Activated CD4-positive, alpha-beta T cell treated with anti-CD3 and anti-CD28 coated beads, Interleukin-2, amount 10 ng/mL, durations not matched to agents 7 days and 5 days (primary cell): ENCODE measurements at places on chromosomes 5 and 9.

- no peak for DNase-seq
Measured at GRCh38 chr5:88863523-88863922, 19.5 kb downstream of the MEF2C start.

GRCh38 chr5:110854200-110854599, 115.4 kb downstream of the SLC25A46 start:
- no peak for DNase-seq

DNA sequence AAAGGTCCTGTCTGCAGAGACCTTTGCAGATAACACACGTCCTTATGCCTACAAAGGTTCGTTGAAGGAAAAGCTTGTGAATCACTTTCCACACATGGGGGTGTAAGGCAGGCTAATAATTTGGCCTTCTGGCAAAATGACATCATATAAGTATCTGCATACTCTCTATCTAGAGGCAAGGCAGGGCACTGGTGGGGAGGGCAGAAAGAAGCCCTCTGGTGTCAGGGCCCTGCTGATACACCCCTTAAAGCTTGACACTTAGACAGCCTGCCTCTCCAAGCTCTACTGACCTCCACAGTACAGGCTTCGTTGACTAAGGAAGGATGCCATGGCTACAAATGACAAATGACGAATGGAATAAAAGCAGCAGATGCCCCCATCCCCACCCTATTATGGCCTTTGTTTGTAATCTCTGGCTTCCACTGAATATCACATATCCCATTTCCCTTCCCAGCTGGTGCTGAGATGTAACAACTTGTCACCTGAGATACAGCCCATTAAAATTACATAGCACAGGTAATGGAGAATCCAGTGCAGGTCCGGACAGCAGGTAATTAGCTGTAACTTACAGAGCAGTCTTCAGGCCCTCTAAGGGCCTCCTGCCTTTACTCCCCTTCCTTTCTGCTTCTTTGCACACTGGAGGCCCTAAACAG, 76.9 kb upstream of the IFNK start:
- DNase-seq: no peak

- DNase-seq: no peak
Measured at GRCh38 chr5:170892196-170892595, 30.4 kb downstream of the RANBP17 start.

- DNase-seq: no peak
Measured at GRCh38 chr5:154626876-154627557, 128.2 kb upstream of the LARP1 start.

DNA sequence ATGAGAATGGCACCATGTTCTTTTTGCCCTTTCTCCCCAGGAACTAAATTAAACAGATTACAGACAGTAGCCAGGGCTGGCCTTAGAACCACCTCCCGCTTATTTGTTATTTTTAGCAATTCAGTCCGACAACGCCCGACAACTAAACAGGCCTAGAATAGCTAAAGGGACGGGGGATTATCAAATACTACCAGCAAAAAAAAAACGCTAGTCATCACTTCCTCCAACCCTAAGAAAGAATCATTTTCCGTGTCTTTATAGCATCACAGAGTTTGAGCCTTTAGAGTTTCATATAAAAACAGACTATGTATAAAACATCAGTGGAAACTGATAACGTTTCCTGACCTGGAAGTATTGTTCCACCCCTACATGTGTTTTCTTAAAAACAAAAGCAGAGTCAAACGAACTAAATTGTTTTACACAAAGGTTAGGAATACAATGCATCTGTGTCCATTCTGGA, 35.3 kb downstream of the PFDN1 start:
- no peak for DNase-seq

DNA sequence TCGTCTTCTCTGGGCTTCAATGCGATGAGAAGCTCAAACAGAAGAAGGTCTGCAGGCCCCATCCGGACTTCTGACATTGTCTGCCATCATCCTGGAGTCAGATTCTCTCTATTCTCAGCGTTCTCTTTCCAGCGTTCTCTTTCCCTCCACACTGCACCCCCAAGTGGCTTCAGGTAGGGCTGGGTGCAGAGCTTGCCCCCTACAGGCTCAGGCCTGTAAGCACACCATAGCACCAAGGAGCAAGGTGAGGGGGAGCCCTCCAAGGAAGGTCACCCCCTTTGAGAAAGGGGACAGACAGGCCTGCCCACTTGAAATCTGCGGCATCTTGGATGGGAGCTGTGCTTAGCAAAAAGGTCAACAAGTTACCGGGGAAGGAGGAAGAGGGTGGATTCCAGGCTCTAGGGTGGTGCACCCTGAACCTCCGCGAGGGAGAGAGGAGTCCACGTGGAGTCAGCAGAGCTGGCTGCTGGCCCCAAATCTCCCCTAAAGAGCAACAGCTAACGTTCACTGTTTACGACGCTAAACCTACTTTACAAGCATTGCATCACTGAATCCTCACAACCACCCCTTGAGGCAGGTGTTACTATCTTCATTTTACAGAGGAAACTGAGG, 27.5 kb downstream of the GPX3 start:
- peak; percentile 34 for DNase-seq

GRCh38 chr5:2724831-2725230, 26.6 kb downstream of the IRX2 start:
- no peak for DNase-seq
